Spleen (tissue), 13 donors: ENCODE measurements at places on chromosomes 1 and 21.

- DNase-seq = peak; percentile 88
These were observed at the start of gene HFM1 for GRCh38 chr1:91404151-91405012. Gene HFM1 (minus strand): TSS chr1:91404837. CDS start chr1:91401082, 3,755 bp downstream.

- no peak for DNase-seq
These were observed 49.3 kb downstream of the SCP2 start for GRCh38 chr1:52976183-52977035.

DNA sequence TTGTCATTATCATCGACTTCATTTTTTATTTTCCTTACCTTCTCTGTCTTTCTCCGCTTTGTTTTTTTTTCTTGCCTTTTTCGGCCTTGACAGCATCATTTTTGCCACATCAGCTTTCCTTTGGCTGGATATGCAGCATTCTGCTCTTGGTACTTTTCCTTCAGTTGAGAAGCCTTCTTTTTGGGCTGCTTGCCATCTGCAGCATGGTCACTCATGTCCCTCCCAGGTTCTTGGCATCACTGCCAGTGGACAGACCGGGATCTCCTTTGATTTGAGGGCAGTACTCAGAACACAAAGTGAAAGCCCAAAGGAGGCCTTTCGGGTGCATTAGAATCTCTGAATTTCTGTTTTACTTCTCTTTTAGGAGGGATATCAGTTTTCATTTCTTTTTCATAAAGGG is 3.7 kb upstream of the PARP1 start:
- DNase-seq = no peak

DNA sequence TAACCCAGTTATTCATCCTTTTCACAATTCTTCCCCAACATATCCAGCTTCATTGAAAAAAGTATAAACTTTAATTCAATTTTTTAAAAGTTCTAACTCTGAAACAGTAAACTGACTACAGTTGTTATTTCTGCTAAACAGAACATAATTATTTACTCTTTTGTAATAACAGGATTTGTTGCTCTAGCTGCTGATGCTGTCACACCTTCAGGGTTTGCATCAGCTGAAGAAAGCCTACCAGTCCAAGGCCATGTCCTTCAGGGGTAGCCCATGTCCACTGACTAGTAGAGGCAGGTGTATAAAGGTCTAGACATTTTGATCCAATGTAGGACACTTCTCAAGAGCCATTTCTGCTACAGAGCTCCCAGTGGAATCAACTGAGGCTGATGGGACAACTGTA is 107.7 kb downstream of the CDC42BPA start:
- DNase-seq = no peak

DNA sequence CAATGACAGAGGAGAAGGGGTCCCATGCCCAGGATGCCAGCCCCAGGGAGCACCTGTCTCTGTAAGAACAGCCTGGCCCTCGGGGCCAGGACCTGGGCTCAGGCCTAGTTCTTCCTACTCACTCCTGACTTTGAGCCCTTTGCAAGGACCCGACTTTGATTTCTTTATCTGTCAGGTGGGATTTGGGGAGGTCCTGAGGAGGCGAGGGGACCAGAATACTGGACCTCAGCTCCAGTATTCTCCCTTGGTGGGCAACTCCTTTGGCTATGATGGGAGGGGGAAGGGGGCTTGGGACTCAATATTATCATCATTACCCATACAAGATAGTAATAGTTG is 18.1 kb downstream of the KCNQ4 start:
- no peak for DNase-seq

GRCh38 chr1:18819986-18820790 is 39.3 kb downstream of the TAS1R2 start:
- no peak for DNase-seq

GRCh38 chr21:37032293-37032692 is 25.8 kb downstream of the RIPPLY3 start:
- DNase-seq = no peak
